ENCODE measurements at places on chromosomes 6 and 20.
A peak's percentile ranks its signal among the peaks of the same experiment; 100 is the strongest.

GRCh38 chr6:96236471-96236870 lies 220.7 kb downstream of the FUT9 start:
- DNase-seq: no peak

- DNase-seq: no peak
Measured at GRCh38 chr6:158805698-158806377, 13.3 kb downstream of the EZR start.

DNA sequence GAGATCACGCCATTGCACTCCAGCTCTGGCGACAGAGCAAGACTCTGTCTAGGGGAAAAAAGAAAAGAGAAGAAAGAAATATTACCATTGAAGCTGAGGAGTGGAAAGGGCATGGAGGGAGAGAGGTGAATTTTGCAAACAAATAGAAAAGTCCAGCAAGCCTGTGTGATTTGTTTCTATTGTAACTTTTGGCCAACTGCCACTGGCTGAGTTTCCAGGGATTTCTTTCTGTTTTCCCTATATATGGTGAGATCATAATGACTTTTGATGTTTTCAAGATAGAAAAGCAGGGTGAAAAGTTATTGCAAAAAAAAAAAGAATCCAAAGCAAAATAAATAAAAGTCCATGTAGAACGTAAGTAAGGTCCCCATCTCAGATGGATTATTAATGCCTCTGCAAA lies 184.2 kb upstream of the RALGAPA2 start:
- DNase-seq: no peak

DNA sequence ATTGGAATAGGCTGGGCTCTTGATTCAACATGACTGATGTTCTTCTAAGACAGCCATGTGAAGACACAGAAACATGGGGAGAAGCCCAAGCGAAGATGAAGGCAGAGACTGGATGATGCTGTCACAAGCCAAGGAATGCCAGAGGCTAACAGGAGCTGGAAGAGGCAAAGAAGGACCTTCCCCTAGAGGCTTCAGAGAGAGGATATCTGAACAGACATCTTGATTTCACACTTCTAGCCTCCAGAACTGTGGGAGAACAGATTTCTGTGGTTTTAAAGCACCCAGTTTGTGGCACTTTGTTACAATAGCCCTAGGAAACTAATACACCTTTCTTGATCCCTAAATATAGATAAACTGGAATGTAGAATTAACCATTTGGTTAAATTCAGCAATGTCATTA lies 127.0 kb downstream of the EDN1 start:
- DNase-seq: no peak

DNA sequence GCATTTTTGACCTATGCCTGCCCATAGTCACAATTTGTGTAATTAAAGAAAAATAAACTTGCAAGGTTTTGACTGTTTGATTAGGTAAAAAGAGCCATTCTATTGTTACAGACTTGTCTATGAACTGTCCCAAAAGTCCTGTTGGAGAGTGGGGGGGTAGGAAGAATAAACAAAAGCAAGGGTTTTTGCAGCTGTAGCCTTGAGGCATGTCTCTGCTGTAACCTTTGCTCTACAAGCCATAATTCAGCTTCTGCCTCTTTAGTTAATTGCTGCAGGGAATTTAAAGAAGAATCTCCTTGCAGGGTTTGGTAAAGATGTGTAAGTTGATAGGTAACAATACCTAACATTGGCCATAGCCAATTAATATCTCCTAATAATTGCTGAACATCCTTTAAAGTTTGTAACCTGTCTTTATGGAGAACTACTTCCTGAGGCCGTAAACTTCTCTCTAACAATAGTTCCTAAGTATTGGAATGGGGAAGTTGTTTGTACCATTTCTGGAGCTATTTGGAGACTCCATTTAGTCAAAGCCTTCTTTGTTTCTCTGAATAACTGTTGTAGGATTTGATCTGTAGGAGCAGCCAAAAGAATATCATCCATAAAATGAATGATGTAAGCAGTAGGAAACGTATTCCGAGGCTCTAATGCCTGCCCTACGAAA lies 7.9 kb upstream of the ABHD12 start:
- DNase-seq: no peak

- no peak for DNase-seq
Measured at GRCh38 chr6:101276066-101276465, 117.4 kb upstream of the GRIK2 start.

DNA sequence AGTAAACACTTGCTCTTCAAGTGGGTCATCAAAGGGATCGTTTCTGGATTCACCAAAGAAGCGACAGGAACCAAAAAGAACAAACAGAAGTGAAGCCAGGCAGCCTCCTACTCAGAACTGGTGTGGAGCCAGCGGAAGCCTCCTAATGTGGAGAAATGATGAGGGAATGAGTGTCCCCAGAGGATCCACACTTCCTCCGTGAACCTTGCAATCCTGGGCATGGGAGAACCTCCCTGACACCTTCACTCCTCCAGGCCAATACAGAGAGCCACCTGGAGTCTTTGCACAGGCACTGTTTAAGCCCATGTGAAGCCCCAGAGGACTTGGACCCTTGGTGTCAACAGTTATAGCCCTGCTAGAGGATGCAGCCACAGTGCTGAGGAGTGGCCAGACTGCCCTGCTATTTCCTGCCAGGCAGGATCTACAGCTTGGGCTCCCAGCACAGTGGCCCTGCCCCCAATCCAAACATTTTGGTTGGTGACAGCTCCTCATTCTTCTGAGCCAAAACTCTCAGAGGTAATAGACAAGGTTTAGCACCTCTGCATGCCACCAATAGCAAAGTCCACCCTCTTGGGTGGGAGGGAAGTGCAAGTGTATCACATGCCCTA lies 23.2 kb upstream of the SERINC1 start:
- no peak for DNase-seq

DNA sequence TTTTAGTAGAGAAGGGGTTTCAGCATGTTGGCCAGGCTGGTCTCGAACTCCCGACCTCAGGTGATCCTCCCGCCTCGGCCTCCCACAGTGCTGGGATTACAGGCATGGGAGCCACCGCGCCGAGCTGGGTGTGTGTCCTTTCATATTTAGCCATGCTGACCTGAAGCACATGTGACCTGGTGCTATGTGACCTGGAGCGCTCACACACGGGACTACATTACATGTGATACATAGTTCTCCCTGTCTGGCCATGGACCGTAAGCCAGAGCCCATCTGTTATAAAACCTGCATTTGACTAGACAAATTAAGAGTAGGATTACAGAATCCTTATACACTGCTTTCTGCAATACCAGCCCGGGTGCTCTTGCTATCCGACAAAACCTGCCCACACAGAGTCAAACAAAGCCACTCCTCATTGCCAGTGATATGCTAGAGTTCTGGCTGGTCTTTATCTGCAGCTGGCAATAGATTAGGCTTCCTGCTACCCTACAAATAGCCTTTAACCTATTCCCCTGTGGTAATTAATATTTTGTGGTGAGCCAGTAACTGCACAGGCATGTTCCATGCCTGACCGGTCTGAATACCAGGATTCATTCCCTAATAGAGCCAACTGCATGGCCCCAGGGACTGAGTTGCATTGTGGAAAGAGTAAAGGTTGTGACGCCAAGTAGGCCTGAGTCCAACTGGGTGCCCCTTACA lies 26.3 kb upstream of the FAM50B start:
- DNase-seq: no peak

- no peak for DNase-seq
Measured at GRCh38 chr20:59176812-59177211, 13.2 kb downstream of the ZNF831 start.

GRCh38 chr6:3751730-3752530 lies 417 bp upstream of the PXDC1 start:
- DNase-seq: peak; percentile 71

GRCh38 chr6:20572288-20572687 lies 38.0 kb downstream of the CDKAL1 start:
- no peak for DNase-seq
